ENCODE measurements at places on chromosomes 12 and 14. TPM values are rescaled to one million over a fixed set of nuclear protein-coding genes. Genes with fewer than 3 reads are reported as not detected.

Gene KCNMB4
- 0.09 TPM for total RNA-seq

DNA sequence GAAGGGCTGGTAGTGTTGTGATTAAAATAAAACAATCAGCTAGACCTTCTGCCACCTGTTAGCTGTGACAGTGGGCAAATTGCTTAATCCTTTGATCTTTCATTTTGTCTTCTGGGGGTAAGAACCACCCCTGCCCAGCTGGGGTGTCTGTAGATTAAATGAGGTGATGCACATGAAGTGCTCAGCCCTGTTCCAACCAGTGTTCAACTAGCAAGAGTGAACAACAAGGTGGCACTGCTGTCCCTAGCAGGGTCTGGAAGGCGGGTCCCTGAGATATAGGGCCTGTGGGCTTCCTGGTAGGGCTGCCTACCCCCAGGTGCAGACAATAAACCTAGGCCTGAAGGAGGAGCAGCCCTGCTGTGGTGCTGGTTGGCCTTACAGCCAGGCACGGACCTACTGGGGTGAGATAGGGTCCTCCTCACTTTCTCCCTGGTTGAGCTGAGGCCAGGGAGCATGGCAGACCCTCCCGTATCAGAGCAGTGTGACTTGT lies 60.6 kb downstream of the ARL6IP4 start:
- H3K4me1 ChIP-seq = peaks cover 6% of the 10 kb centered on the region
- H3K27ac ChIP-seq = no peak overlapping the region

- DNase-seq = peak; percentile 7
- no peaks in the 10 kb centered on the region for H3K36me3 ChIP-seq
- H3K27ac ChIP-seq = peak overlapping the region; percentile 2
- H3K4me1 ChIP-seq = peaks cover 53% of the 10 kb centered on the region
These were observed 148.4 kb downstream of the PRKCH start for GRCh38 chr14:61469781-61470180.

- H3K4me1 ChIP-seq = peaks cover 31% of the 10 kb centered on the region
- H3K36me3 ChIP-seq = peaks cover 47% of the 10 kb centered on the region
- no peaks in the 10 kb centered on the region for H3K27me3 ChIP-seq
- peak within 1 kb of the TSS; percentile 97 for H3K27ac ChIP-seq
- H3K4me3 ChIP-seq = peak within 1 kb of the TSS; percentile 93
- DNase-seq = peak; percentile 69
These were observed at the start of the genes DDX54 and RITA1 for GRCh38 chr12:113185180-113186032. TSS of gene DDX54 (minus strand) at chr12:113185478. CDS start at chr12:113185451, 27 bp downstream. TSS of gene RITA1 (plus strand) at chr12:113185721. CDS start at chr12:113186747, 1,026 bp downstream.

DNA sequence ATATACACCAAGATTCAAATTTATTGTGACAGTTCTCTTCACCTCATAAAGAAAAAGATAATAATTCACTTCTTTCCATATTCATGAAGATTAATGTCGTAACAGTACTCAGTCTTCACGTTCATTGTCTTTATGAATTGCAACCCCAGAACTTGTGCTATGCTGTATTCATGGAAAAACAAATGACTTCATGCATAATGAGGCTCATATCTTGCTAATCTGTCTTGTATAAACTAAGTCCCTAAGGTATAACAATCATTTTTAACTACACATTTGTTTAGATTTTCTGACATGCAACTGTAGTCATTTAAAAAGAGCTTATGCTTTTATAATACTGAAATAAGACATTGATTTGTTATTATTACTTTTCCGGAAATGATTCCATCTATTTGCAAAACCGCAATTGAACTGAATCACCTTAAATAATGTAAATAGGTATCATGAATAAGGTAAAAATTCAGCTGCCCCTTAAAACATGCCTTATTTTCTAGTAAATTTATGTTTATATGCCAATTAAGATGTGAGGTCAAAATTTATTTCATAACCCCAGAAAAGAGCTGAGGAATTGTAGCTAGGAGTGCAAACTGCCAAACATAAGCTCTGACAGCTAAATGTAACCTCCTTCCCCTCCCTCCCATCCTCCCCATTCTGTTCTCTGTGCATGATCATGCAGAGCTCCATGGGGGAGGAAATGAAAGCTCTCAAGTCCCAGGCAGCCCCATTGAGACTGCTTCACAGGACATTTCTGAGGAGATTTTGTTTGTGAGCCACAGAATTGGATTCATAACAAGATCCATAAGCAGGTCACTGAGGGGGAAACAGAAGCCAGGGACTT lies 301.6 kb downstream of the ATP23 start:
- peaks cover 11% of the 10 kb centered on the region for H3K4me1 ChIP-seq
- H3K36me3 ChIP-seq = no peaks in the 10 kb centered on the region
- H3K27ac ChIP-seq = no peak overlapping the region
- DNase-seq = no peak
- no peak overlapping the region for H3K4me3 ChIP-seq
- H3K27me3 ChIP-seq = 0 out of 2 replicates have a peak, but pooled peaks cover 2% of the 10 kb centered on the region

GRCh38 chr14:91934554-91935285 lies 12.8 kb downstream of the FBLN5 start:
- no peaks in the 10 kb centered on the region for H3K27me3 ChIP-seq
- H3K4me3 ChIP-seq = no peak overlapping the region
- H3K27ac ChIP-seq = no peak overlapping the region

Gene RNASE1
- total RNA-seq = not detected

- H3K4me1 ChIP-seq = peaks cover 9% of the 10 kb centered on the region
- H3K27ac ChIP-seq = no peak overlapping the region
- no peaks in the 10 kb centered on the region for H3K27me3 ChIP-seq
- H3K36me3 ChIP-seq = no peaks in the 10 kb centered on the region
- no peak overlapping the region for H3K4me3 ChIP-seq
These were observed 52.3 kb downstream of the IRAK3 start for GRCh38 chr12:66241061-66242043.

DNA sequence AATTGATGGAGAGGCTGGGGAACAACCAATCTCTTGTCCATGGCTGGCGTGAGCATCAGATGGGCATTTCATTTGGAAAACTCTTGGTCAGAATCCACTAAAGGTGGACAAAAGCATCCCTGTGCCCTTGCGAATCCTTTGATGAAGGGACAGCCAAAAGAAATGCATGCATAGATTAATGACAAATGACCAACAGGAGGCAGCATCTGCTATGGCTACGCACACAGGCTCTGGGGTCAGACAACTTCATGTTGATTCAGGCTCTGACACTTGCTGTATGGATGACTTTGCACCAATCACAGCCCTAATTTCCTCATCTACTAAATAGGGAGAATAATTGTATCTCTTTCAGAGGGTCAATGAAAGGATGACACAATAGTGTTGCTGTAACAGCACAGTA lies 117.5 kb downstream of the ASCL4 start:
- H3K4me1 ChIP-seq = no peaks in the 10 kb centered on the region
- no peak overlapping the region for H3K27ac ChIP-seq
- no peaks in the 10 kb centered on the region for H3K36me3 ChIP-seq
- no peak overlapping the region for H3K4me3 ChIP-seq

GRCh38 chr14:104356020-104356737 lies 217.8 kb downstream of the KIF26A start:
- H3K36me3 ChIP-seq = no peaks in the 10 kb centered on the region
- H3K27me3 ChIP-seq = no peaks in the 10 kb centered on the region
- H3K4me1 ChIP-seq = no peaks in the 10 kb centered on the region
- H3K27ac ChIP-seq = no peak overlapping the region
- H3K4me3 ChIP-seq = no peak overlapping the region

DNA sequence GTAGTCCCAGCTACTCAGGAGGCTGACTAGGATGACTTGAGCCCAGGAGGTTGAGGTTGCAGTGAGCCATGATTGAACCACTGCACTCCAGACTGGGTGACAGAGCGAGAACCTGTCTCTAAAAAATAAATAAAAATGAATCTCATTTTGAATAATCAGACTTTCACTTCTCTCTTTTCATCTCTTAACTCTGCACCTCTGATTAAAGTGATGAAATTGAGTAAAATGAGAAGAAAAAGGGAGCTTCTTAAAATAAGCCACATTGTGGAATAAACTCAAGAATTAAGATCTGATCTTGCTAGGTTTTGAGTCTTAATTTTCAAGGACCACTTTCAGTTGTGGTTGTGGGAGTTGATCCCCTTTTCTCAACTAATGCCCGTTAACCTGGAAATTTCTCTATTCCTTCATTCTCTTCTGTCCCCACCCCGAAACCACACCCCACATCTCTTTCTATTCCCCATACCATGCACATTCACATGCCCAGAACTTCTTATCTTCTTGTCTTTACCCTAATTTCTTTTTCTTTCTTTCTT lies 70.9 kb upstream of the ETV6 start:
- H3K27me3 ChIP-seq = no peaks in the 10 kb centered on the region
- H3K27ac ChIP-seq = no peak overlapping the region
- H3K4me3 ChIP-seq = no peak overlapping the region
- DNase-seq = no peak
- H3K36me3 ChIP-seq = no peaks in the 10 kb centered on the region

DNA sequence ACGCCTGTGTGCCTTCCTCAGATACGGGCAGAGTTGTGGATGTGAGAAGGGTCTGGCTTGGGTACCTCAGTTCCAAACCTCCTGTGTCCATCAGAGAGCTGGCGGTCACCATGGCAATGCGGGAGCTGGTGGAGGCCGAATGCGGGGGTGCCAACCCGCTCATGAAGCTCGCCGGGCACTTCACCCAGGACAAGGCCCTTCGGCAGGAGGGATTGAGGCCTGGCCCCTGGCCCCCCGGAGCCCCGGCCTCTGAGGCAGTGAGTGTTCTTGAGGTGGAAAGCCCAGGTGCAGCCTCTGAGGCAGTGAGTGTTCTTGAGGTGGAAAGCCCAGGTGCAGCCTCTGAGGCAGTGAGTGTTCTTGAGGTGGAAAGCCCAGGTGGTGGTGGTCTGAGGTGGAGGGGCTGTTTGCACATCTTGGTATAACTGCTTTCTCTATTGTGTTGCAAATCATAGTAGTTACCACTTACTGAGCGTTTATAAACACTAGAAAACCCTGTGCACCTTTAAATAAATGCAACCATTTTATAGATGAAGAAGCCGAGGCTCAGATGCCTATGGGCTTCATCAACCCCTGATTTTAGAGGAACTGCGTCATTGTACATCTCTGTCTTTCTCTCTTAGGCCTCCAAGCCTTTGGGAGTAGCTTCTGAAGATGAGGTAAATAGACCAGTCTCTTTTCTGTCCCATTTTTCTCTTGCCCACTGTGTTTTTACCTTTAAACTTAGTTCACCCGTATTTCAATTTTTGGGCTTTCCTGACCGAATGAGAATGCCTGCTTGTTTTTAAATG lies 976 bp downstream of the PEX5 start:
- no peak overlapping the region for H3K27ac ChIP-seq
- DNase-seq = no peak
- peaks cover 20% of the 10 kb centered on the region for H3K36me3 ChIP-seq
- H3K4me3 ChIP-seq = peak overlapping the region; percentile 73
- H3K4me1 ChIP-seq = peaks cover 24% of the 10 kb centered on the region

DNA sequence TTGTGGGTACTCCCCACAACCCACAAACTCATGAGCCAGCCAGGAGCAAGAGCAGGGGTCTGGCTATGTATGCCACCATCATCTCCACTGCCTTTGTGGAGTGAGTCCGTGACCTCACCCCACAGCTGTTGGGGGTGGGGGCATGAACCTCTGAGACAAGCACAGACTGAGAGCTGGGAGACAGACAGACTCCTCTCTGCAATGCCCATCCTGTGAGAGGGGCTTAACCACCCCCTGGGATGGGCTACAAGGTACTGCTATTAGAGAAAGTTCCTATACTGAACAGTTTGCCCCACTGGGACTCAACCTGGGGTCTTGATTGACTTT lies 84.5 kb downstream of the PITPNM2 start:
- DNase-seq = no peak
- H3K4me1 ChIP-seq = peaks cover 9% of the 10 kb centered on the region
- H3K27ac ChIP-seq = no peak overlapping the region
- no peaks in the 10 kb centered on the region for H3K27me3 ChIP-seq

Gene SYCP3
- total RNA-seq = not detected

DNA sequence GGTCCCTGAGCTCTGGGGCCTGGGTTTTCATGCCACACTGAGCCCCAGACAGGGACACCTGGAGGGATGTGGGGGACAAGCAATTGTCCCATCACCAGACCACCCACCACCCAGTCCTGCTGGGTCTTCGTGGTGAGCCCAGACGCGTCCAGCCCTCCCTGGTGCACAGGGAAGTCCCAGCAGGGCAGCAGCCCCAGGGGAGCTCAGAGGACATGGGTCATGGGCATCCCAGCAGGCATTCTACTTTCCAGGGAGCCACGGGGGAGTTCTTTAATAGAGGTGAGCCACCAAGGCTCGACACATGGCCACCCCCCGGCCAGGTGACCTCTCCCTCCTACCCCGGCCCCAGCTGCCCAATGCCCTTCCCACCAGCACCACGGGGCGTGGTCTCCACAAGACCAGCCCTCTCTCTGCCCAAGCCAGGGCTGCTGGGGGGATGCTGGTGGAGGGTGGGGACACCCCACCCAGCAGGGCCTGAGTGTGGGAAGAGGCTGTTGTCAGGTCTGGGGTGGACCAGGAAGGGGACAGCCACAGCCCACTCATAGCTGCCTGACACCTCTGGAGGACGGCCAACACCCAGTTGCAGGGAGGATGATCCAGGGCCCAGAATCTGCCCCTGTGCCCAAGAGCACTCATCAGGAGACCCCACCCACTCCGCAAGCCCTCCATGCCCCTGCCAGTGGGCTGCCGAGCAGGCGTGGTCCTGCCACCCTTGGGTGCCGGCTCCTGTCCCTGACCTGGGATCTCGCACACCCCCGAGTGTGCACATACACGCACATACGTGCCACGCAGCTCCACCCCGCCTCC lies 14.1 kb downstream of the AKT1 start:
- no peaks in the 10 kb centered on the region for H3K4me1 ChIP-seq
- no peak overlapping the region for H3K4me3 ChIP-seq

GRCh38 chr14:58680698-58681097 lies 42.9 kb downstream of the DACT1 start:
- DNase-seq = no peak
- H3K4me3 ChIP-seq = no peak overlapping the region
- H3K4me1 ChIP-seq = no peaks in the 10 kb centered on the region
- H3K36me3 ChIP-seq = no peaks in the 10 kb centered on the region
- H3K27me3 ChIP-seq = no peaks in the 10 kb centered on the region
